Left ventricle myocardium superior (tissue), 1 donor: ENCODE measurements at places on chromosomes 11 and 22. TPM values are rescaled to one million over a fixed set of nuclear protein-coding genes. Genes with fewer than 3 reads are reported as not detected.
A peak's percentile ranks its signal among the peaks of the same experiment; 100 is the strongest.

ACR gene
- total RNA-seq = not detected

MAPK11 gene
- 9.1 TPM for total RNA-seq

OR52K2 gene
- total RNA-seq = not detected

HEPHL1 gene
- total RNA-seq = not detected

C11orf16 gene
- not detected for total RNA-seq

RIC3 gene
- 14.1 TPM for total RNA-seq

AQP11 gene
- 0.87 TPM for total RNA-seq

NPAS4 gene
- total RNA-seq = not detected

P2RY6 gene
- 1.5 TPM for total RNA-seq

GAB4 gene
- not detected for total RNA-seq

TCN1 gene
- total RNA-seq = not detected

SLC1A2 gene
- total RNA-seq = 2.7 TPM

GRCh38 chr11:5240458-5240857 lies 6.2 kb upstream of the HBD start:
- DNase-seq = no peak

DNA sequence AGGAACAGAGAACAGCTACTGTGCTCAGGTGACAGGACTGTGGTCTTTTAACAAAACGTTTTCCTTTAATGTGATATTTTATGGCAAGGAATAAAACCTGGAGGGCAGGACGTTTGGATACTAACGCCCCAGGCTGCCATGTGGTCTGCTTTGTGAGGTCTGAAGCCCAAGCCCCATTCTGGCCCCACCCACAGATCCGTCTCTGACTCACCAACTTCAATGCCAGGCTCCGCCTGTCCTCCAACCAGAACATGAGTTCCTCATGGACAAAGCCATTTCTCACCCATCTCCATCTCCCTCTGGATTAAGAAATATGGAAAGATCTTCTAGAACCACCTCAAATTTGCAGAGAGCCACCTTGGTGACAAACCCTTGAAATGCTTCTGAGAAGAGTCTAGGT lies 148.8 kb downstream of the CRYBB2 start:
- no peak for DNase-seq

- no peak for DNase-seq
Measured at GRCh38 chr11:119509969-119510401, 87.0 kb upstream of the THY1 start.

DNA sequence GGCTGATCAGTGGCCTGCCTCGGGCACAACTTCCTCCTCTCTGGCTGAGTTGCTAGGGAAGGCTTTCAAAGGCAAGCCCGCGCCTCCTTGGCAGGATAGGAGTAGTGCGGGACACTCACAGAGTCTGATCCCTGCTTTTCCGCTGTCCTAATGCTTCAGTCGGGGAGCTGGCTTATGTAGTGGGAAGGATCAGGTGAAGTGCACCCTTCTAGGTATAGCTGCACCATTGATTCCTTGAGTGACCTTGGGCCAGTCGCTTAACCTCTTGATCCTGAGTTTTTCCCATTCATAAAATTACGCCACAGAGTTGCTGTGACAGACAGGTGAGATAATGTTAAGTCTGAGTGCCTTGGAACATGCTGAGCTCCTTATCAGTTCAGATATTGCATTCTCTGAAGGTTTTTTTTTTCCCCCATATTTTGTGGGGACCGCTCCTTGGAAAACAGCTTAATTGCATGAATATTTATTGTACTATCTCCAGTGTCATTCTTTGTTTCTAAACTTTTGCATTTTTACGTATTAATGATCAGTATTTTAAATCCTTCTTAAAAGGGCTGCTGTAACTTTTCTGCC lies 961 bp downstream of the IPO7 start:
- DNase-seq = no peak

DNA sequence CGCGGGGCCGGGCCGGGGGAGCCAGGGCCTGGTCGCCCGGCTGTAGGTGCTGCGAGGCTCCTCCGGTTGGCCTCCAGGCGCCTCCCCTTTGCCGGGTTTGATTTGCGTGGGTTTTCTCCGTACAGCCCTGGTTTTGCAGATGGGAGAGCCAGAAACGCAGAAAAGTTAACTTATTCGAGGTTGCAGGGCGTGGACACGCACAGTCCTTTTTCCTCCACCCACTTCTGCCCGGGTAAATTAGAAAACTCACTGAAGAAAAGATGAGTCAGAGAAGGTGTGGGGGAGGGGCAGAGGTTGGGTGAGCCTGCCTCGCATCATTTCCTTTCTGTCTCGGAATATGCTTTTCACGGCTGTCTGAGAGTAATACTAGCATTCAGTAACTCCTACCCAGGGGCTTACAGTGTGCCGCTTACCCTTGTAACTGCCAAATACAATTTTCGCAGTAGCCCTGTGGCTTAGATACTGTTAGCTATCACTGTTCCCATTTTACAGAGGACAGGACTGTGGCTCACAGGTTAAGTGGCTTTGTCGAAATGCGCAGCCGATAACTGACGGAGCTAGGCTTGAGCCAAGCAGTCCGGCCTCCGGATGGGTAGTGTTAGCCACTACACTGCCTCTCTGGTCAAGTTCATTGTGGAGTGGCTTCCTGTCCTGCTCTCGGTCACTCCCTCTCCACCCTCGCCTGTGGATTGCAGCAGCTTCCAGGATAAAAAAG lies 812 bp downstream of the FADD start:
- no peak for DNase-seq

GRCh38 chr22:43079742-43080141 lies 9.4 kb downstream of the TTLL1 start:
- DNase-seq = no peak

DNA sequence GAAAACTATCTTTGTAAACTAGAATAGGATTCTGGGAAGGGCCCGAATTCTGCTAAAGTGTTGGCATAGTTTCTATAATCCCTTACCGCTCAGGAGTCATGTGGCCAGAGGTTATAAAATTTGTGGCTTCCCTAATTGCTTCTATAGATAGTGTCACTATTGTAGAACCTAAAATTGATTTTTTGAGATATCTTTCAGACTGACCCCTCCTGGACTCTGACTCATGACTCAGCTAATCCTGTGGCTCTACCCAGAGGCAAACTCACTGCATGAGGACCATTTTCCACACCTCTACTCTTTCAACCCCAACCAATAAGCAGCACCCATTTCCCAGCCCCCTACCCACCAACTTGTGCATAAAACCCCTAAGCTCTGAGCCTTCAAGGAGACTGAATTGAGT lies 61.8 kb upstream of the PRSS23 start:
- DNase-seq = no peak

- no peak for DNase-seq
Measured at GRCh38 chr22:41043722-41044121, 48.7 kb upstream of the EP300 start.

GRCh38 chr11:76801225-76801624 lies 18.1 kb downstream of the TSKU start:
- DNase-seq = no peak

DNA sequence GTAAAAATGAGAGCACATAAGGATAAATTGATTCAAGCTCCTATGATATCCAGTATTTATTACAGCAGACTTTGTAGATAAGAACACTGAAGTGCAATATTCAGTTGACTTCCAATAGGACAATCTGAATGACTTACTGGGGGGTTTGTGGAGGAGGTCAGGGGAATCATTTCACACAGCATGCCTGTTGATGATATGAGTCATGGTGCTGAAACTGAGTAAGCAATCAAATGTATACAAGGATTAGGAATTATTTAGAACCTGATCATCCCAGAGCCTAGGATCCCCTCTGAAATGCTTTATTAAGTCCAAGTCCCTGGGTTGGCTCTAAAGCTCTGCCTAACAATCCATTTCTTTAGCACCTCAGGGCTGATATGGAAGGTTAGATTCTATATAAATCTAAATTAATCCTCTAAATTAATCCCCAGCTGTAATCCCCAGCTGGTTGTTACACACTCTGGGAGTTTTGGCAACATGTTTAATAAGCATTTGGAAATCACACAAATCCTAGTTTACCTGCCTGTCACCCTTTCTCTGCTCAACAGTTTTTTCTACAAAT lies 326.4 kb downstream of the GUCY1A2 start:
- no peak for DNase-seq

DNA sequence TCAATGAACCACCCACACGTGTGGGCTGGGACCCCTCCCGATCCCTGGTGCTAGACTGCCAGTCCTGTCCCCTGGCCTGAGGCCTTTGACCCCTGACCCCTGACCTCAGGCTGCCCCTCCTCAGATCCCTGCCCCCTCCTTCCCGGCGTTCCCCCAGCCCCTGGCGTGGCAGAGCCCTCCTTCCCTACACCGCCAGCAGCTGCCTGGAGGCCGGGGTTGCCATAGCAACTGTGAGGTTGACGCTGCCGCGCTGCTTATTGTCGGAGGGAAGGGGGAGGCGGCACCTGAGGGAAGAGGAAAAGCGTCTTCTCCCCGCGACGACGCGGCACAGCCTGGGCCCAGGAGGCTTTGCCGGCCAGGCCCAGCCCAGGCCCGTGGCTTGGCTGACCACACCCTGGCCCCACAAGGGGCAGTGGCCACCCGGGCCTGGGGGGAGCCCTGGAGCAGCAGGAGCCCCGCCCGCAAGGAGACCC lies 32.6 kb downstream of the SHANK3 start:
- peak; percentile 47 for DNase-seq

DNA sequence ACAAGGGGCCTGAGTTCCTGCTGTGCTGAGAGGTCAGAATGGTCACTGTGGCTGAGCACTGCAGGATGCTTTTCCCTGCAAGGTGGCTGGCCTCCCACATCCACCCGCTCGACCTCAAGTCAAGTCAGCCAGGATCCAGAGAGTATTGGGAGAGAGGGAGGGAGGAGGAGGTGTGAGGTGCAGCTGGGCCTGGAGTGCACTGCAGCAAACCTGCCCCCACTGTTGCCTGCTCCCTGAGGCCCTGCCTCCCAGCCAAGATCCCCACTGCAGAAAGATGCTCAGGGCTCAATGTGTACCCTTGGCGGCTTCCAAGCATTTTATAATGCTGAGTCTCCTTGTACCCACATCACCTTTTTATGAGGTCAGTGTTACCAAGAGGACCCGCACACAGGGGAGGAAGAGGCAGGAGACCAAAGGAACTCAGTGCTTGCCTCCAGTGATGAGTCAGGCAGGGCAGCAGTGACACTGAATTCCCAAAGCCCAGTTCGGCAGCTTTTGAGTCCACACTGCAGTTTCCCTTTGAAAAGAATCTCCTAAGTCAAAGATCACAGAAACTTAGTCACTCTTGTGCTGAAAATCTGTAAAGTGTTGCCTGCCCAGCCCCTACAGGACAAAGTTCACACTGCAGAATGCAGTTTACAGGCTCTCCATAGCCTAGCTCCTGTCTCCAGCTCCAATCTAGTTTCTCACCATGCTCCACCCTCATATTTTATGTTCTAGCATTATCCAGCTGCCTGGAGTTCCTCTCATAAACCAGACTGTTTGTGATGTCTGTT lies 3.1 kb downstream of the ENDOD1 start:
- no peak for DNase-seq

DNA sequence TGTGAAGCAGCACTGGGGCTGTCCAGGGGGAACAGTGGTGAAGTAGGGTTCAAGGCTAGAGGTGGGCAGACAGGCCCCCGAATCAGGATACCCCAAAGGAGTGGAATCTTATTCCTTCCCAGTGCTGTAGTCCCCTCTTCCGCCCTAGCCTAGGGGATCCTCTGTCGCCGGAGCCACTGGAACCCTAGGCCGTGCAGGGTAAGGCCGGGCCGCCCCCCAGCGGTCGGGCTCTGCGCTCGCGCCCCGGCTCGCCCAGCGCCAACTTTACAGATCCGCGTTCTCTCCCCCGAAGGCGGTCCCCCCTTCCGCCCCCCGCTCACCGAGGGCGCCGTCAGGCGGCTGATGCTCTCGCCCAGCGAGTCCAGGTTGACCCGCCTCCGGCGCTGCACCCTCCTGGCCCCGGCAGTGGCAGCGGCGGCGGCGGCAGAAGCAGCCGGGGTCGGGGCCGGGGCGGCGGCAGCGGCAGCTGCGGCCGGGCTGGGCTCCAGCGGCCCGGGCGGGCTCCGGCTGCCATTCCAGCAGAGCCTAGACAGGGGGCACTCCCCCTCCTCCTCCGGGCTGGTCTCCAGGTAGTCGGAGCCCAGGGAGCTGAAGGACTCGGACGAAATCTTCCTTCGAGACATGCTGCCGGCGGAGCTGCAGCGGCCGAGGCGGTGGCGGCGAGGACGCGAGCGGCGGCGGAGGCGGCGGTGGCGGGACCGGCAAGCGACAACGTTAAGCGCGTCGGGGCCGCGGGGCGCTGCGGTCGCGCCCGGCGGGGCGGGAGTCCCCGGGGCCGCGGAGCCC lies 650 bp downstream of the GUCY1A2 start:
- peak; percentile 69 for DNase-seq

GRCh38 chr11:93672280-93672679 lies 10.8 kb downstream of the CEP295 start:
- DNase-seq = no peak

GRCh38 chr11:67301951-67302516 lies 1.3 kb upstream of the SSH3 start:
- DNase-seq = peak; percentile 76

DNA sequence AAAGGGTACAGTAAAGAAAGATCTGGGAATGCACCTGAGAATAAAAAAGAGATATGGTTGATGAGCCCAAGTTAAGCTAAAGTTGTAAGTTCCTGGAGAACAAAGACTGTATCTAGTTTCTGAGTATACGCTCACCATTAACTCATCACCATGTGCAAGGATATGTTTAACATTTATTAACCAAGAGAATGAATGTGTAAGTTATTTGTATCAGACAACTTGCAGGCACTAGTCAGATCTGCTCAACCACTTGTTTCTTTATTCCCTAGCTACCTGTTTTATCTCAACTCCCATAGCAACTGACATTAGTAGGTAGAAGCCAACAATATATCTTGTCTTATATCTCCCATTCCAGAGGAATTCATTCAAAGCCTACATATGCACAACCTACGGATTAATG lies 74.9 kb upstream of the KCNA4 start:
- DNase-seq = no peak

GRCh38 chr22:49349841-49350381 lies 477.8 kb downstream of the BRD1 start:
- no peak for DNase-seq

DNA sequence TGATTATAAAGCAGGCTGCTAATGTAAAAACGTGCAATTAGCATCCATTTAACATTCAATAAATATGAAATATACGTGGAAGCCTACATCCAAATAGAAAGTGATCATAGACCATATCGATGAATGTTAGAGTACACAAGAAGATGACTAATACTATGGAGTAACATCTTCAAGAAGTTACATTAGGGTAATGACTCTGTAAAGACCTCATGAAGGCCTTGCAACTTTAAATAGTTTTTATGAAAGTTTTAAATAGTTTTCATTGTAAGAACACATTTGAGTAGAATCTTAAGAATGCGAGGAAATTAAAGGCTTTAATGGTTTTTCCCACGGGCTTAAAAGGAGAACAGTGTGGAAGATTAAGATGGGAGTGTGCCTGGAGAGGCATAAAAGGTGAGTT lies 1.4 kb downstream of the TRIM34 start:
- DNase-seq = no peak

DNA sequence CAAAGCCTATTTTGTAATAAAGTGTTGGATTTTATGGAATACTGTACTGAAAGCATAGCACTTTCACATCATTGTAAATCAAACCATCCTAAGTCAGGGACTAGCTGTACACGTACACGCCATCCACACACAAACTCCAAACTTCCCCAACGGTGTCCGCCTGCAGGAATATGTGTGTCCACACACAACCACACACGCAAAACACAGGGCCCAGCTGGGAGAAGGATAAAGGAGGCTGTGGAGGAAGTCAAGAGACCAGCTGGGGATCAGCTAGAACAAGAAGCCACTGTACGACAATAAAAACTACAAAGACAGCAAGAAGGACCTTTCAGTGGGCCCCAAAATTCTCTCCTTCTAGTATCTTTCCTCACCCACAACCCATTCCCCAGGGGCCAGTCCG lies 1.6 kb downstream of the TRIM29 start:
- no peak for DNase-seq
